GM23248 (cell line): ENCODE measurements at places on chromosomes 7 and 10. TPM values are rescaled to one million over a fixed set of nuclear protein-coding genes. Genes with fewer than 3 reads are reported as not detected.

WEE2 gene
- polyA plus RNA-seq: not detected in 2 replicates

HMX2 gene
- not detected in 2 replicates for polyA plus RNA-seq

MYOF gene
- 93.0 and 101 TPM in 2 replicates for polyA plus RNA-seq

EPO gene
- not detected in 2 replicates for polyA plus RNA-seq

SPAM1 gene
- polyA plus RNA-seq: not detected in 2 replicates

HOXA11 gene
- 8.0 and 8.4 TPM in 2 replicates for polyA plus RNA-seq

UFSP1 gene
- 4.3 and 5.1 TPM in 2 replicates for polyA plus RNA-seq

TBX20 gene
- polyA plus RNA-seq: not detected in 2 replicates

LRIT1 gene
- polyA plus RNA-seq: not detected in 2 replicates

CHST3 gene
- 10.4 and 10.7 TPM in 2 replicates for polyA plus RNA-seq

AMZ1 gene
- 5.9 TPM in 2 replicates for polyA plus RNA-seq

RBP4 gene
- 0.46 and 0.90 TPM in 2 replicates for polyA plus RNA-seq

SLC16A9 gene
- polyA plus RNA-seq: not detected in 2 replicates

SEMA3E gene
- 0.35 and 0.43 TPM in 2 replicates for polyA plus RNA-seq

PHF14 gene
- polyA plus RNA-seq: 10.0 and 10.1 TPM in 2 replicates

SAMD9 gene
- 14.1 and 15.3 TPM in 2 replicates for polyA plus RNA-seq

FAM131B gene
- 0.50 and 1.1 TPM in 2 replicates for polyA plus RNA-seq

NUTM2A gene
- not detected in 2 replicates for polyA plus RNA-seq

FGL2 gene
- 1.3 and 1.6 TPM in 2 replicates for polyA plus RNA-seq

PPIA gene
- 3,114 and 3,141 TPM in 2 replicates for polyA plus RNA-seq

LRIT2 gene
- not detected in 2 replicates for polyA plus RNA-seq

GBX1 gene
- not detected in 2 replicates for polyA plus RNA-seq

NEBL gene
- polyA plus RNA-seq: not detected in 2 replicates

PARP12 gene
- polyA plus RNA-seq: 4.9 and 5.4 TPM in 2 replicates

FRMD4A gene
- 11.3 and 11.9 TPM in 2 replicates for polyA plus RNA-seq

KLLN gene
- polyA plus RNA-seq: 0.39 and 0.56 TPM in 2 replicates

COA1 gene
- polyA plus RNA-seq: 54.3 and 59.5 TPM in 2 replicates

FLNC gene
- polyA plus RNA-seq: 74.0 and 75.1 TPM in 2 replicates

PPP1R3C gene
- polyA plus RNA-seq: 98.8 and 99.9 TPM in 2 replicates

PRKG1 gene
- 9.4 and 10.7 TPM in 2 replicates for polyA plus RNA-seq

CCDC7 gene
- polyA plus RNA-seq: 0.96 and 2.2 TPM in 2 replicates

PYROXD2 gene
- 12.0 and 12.1 TPM in 2 replicates for polyA plus RNA-seq

TMEM184A gene
- not detected in 2 replicates for polyA plus RNA-seq
